ENCODE measurements at places on chromosomes 5 and 9.

GRCh38 chr5:107134931-107135330 lies 535.8 kb downstream of the EFNA5 start:
- no peak for DNase-seq

GRCh38 chr5:34968258-34968657 lies 38.9 kb downstream of the DNAJC21 start:
- no peak for DNase-seq

GRCh38 chr5:148343046-148343407 lies 7.7 kb downstream of the SPINK9 start:
- DNase-seq, result no peak

DNA sequence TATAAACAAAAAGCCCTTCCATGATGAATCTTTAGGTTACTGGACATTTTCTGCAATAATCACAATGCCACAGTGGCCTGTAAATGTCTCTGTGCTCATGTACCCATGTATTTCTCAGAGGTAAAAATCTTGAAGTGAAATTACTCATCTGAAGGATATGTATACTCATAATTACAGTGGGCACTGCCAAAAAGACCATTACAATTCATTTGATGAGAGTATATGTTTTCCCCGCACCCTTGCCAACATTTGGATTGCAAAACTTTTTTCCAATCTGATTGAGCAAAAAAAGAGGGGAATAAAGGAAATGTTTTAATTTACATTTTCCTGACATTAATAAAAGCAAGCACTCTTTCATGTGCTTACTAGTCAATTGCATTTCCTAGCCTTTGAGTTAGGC lies 110.5 kb downstream of the EPB41L4A start:
- DNase-seq, result no peak

- no peak for DNase-seq
Measured at GRCh38 chr5:139130214-139130613, 68.0 kb downstream of the SIL1 start.

DNA sequence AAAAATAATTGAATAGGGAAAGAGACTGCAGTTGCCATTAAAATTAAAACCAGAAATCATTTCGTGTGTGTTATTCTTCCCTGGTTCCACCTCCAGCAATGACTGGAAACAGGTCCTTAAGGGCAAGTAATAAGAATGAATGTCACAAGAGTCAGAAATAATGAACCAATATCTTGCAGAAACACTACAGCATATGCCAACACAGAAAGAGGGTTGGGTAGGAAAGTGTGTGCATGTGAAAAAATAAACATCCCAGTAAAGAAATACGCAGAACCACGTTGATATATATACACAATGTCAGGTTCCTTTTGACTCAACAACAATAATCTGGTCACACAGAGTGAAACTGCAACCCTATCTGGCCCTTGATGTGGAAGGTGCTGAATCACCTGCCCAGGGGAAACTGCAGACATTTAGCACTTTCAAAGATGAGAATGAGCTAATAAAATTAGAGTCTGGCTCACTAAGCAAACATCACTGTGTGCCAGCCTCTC lies 15.0 kb downstream of the HMHB1 start:
- no peak for DNase-seq

GRCh38 chr5:63602971-63603370 lies 359.3 kb downstream of the HTR1A start:
- no peak for DNase-seq

DNA sequence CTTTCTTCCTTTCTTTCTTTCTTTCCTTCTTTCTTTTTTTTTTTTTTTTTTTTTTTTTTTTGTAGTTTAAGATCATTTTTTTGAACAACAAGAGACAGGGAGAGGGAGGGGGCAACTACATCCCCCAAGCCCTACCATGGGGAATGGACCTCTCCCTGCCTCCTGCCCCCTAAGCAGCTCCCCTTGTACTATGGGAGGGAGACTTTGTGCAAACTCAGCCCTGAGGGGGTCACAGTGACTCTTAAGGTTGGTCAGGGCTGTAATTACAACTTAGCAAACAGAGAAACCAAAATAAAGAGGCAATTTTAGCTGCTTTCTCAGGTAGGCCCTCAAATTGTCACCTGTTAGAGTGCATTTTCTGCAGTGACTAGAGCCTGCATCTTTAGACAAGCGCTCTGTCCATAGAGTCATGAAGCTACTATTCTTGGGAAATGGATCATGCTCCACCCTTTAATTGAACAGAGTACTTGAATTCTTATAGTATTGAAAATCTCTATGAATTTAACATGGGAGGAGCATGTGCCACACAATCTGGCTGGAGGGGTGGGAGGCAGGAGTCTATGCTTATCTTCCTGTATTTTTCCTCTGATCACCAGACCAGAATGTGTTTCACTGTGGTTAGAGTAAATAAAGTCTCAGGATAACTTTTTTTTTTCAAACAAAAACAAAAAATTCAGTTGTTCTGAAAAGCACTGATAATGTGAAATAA lies 24.3 kb upstream of the PIK3R1 start:
- no peak for DNase-seq

- no peak for DNase-seq
Measured at GRCh38 chr9:15138357-15138686, 168.7 kb downstream of the TTC39B start.

DNA sequence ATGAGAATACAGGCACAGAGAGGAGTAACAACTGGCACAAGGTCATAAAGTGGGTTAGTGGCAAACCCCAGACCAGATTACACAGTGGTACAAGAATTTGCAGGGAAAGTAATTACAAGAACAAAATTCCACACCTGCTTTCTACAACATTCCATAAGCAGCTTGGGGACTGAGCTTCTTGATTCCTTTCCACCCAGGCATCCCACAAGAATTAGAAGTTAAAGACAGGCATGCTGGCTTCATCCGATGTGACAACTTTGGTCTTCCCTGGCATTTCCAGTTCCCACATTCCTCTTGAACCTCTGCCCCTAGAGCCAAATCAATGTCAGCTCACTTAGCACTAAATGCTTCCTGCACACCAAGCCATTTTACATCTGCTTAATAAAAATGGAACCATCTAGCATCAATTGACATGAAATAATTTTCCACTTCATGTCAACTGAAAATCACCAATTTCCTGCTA lies 435.8 kb upstream of the PAPPA start:
- DNase-seq, result peak; percentile 21

- peak; percentile 62 for DNase-seq
Measured at GRCh38 chr9:4116723-4117460, 183.0 kb downstream of the GLIS3 start.

DNA sequence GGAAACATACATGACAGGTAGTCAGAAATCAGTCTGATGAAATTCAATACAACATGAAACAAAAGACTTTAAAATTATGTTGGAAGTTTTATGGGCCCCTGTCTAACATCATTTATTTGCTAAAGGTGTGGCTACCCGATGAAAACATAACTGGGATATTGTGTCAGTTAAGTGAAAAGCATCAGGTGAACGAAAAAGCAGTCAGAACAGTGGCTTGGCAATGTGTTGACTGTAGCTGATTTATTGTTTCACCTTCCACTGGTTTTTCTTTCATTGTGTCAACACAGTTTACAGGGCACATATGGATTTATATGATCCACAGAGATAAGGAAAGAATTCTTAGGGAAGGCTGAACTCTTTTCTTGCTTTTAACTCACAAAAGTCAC lies 429.6 kb upstream of the ZNF608 start:
- DNase-seq, result no peak

GRCh38 chr9:97981846-97982682 lies 1.1 kb upstream of the ANP32B start:
- no peak for DNase-seq

DNA sequence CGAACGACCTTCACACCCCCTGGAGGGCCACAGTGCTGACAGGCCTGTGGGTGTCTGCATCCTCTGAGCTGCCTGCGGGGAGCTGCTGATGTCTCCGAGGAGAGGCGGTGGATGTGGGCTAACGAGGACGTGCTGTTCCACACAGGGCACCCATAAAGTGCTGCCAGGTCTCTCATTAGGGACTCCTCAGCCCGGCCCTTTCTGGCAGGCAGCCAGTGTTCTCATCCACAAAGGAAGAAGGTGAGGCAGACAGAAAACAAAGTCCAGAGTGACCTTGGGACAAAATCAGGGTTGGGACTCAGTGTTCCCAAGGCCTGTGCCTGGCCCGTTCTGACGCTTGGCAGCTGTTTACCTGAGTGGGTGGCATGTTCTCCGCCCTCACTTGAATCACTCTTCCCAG lies 29.3 kb downstream of the CARTPT start:
- DNase-seq, result no peak

DNA sequence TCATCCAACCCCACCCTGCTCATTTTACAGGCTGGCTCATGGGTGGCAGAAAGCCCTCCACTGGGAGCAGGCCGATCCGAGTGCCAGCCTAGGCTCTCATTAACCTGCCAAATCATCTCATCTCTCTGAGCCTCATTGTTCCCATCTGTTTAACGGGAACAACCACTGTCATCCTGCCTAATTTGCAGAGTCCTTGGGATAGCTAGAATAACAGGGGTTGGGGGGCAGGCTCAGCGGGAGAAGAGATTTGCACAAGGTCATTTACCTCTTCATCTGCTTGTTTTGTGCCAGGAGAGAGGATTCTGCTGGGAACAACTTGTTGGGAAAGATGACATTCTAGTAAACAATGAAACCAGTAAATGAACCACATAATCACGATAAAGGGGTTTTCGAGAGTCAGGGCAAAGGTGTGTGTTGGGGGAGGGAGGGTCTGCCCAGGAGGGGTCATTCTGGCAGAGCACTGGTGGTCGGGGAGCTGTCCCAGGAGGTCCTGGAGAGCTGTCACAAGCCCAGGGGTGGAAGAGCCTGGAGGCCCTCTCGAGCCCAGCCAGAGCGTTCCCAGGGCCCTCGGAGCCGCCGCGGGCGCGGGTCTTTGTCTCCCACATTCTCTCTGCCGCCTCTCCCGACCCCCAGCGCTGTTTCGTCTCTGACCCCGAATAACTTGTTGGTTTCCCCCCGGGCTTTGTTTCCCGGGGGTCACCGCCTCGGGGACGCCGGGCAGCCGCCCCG lies 22.8 kb upstream of the NDST1 start:
- DNase-seq, result no peak

- DNase-seq, result peak; percentile 25
Measured at GRCh38 chr9:114047717-114048116, 30.4 kb downstream of the AMBP start.

- DNase-seq, result no peak
Measured at GRCh38 chr5:151571270-151572173, 19.6 kb downstream of the FAT2 start.

DNA sequence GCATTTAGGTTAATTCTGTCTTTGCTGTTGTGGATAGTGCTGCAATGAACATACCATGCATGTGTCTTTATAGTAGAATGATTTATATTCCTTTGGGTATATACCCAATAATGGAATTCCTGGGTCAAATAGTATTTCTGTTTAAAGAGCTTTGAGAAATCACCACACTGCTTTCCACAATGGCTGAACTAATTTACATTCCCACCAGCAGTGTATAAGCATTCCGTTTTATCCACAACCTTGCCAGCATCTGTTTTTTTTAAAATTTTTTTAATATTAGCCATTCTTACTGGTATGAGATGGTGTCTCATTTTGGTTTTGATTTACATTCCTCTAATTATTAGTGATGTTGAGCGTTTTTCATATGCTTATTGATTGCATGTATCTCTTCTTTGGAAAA lies 15.5 kb upstream of the TARS1 start:
- DNase-seq, result no peak

Measured in cardiac fibroblast (primary cell).